Activated CD4-positive, alpha-beta T cell treated with anti-CD3 and anti-CD28 coated beads, Interleukin-2, amount 50 U/mL, for 1 hour (primary cell): ENCODE measurements at places on chromosomes 6 and 20.

- DNase-seq: no peak
These were observed 190.0 kb upstream of the COL21A1 start for GRCh38 chr6:56437171-56437900.

- no peak for DNase-seq
These were observed 545.6 kb downstream of the BMP2 start for GRCh38 chr20:7313047-7313446.

DNA sequence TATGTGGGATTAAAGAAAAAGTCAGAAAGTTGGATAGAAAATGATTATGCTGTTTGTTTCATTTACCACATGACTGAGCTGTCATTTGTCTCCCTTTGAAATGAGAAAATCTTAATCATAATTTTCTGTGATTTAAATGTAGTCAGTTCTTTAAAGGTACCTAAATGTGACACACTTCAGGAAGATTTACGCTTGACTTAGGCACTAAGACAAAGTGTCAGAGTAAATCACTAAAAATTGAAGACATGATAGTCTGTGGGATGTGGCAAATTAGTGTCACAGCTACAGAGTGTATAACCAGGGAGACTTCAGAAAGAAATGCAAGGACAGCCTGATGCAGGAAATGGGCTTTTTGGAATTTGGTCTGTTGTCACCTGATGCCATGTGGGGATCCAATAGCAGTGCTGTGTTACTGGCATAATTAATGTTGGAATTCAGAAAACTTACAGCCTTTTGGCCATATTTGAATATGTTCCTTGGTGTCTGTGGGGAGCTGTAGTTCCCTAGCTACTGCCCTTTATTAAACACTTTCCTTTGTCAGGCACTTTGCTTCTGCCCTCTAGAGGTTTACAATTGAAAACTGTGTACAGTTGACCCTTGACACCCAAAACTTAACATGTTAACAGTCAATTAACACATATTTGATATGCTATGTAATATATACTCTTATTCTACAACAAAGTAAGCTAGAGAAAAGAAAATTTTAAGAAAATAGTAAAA, 493.8 kb downstream of the UTRN start:
- DNase-seq: no peak

GRCh38 chr6:162942866-162943265, 215.1 kb downstream of the PACRG start:
- no peak for DNase-seq

DNA sequence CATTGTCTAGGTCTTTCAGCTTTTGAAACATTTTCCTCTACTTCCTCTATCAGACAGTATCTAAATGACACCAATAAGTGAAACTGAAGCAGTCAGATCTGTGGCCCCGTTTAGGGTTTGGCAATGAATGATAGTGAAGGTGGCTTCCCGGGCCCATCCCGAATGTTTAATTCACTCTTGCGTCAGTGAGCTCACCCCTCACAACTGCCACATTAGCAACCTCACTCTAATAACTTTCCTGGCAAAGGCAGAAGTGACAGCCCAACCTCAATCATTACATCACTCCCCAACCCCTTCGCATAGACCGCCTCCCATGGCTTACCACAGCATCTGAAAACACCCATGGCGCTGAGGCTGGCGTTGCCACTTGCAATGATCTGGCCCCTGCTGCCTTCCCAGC, 92.4 kb upstream of the CD83 start:
- no peak for DNase-seq

- no peak for DNase-seq
These were observed 6.0 kb downstream of the GJA1 start for GRCh38 chr6:121441477-121441876.

GRCh38 chr6:151111670-151112069, 128.1 kb upstream of the AKAP12 start:
- DNase-seq: no peak

GRCh38 chr6:49299279-49299678, 163.8 kb downstream of the MMUT start:
- no peak for DNase-seq

- no peak for DNase-seq
These were observed 108.9 kb upstream of the KCNG1 start for GRCh38 chr20:51131811-51132210.

DNA sequence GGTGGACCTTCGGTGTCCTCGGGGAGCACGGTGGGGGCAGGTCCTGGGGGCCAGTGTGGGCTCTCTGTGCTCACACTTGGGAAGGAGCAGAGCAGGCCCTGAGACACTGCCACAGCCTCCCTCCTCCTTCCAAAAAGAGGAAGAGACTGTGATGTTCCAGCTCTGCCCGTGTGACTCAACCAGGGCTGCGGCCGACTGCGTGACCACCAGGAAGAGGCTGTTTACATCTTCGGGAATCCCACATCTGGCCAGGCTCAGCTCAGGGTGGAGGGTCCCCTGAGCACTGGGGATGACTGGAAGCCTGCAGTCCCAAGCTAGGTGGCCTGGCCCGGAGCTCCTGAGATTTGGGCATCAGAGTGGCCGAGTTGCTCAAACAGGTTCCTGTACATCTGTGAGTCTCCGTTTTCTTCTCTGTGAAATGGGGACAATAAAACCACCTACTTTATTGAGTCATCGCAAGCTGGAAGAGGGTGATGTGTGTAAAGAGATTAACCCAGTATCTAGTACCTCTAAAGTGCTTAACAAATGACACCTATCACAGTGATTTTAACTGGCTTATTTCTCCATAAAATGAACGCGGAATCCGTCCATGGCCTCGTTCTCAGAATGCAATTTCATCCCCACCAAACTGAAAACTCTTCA, 242.1 kb downstream of the DLL1 start:
- DNase-seq: no peak

GRCh38 chr6:106783640-106784566, 154.5 kb downstream of the QRSL1 start:
- no peak for DNase-seq

DNA sequence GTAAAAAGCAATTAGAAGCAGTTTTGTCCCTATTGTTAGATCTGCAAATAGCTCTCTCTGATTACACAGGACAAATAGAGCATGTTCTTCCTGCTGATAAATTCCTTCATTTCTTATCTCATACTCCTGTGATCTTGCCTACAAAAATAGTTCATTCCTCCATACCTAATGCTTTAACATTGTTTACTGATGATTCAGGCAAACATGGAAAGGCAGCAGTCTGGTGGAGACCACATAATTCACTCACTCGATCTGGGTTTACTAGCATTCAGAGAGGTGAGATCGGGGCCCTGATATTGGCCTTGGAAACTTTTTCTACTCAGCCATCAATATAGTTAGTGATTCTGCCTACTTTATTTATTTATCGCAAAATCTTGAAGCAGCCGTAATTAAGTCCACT, 20.2 kb downstream of the HLA-DPA1 start:
- DNase-seq: no peak

GRCh38 chr6:144062786-144063185, 32.6 kb downstream of the SF3B5 start:
- DNase-seq: no peak

GRCh38 chr6:121998631-121999030, 400.8 kb upstream of the HSF2 start:
- no peak for DNase-seq

GRCh38 chr6:119121367-119121766, 42.9 kb upstream of the FAM184A start:
- DNase-seq: no peak

- DNase-seq: no peak
These were observed 46.1 kb downstream of the HLA-F start for GRCh38 chr6:29769336-29769735.

DNA sequence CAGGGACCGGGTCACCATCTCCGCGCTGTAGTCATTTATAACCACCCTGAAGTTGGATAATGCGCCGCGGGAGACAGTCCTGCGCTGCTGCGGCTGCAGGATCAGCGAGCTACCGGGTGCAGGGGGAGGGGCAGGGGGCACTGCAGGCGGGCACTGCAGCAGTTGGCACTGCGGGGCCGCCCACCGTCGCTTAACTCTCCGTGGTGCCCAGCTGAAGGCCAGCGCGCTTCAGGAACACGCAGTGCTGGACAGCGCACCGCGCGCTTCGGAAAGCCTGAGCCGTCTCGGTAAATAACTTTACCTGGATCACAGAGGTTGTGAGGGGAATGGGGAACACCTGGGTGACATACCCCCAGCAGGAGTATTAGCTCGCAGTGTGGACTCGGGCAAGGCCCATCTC, 12.4 kb upstream of the LRFN2 start:
- no peak for DNase-seq

DNA sequence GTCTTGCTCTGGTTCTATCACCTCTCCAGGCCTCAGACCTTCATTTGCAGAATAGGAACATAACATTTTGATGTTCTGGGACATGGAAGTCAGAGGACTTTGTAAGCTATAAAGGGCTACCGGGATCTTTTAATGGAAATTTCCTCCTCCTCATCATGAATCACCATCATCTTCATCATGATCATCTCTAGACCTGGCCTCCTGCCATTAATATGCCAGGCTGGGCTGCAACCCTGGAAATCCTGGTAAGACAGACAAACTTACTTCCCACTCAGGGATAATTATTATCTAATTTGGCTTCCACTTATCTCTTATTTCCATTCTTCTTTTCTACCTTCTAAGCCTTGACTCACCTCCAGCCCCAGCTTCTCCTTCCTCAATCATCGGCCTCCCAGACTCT, 41.0 kb upstream of the MRPS18A start:
- DNase-seq: no peak

GRCh38 chr6:93337014-93337413, 82.3 kb downstream of the EPHA7 start:
- DNase-seq: no peak

GRCh38 chr20:44536175-44536574, 14.3 kb upstream of the SERINC3 start:
- DNase-seq: no peak

DNA sequence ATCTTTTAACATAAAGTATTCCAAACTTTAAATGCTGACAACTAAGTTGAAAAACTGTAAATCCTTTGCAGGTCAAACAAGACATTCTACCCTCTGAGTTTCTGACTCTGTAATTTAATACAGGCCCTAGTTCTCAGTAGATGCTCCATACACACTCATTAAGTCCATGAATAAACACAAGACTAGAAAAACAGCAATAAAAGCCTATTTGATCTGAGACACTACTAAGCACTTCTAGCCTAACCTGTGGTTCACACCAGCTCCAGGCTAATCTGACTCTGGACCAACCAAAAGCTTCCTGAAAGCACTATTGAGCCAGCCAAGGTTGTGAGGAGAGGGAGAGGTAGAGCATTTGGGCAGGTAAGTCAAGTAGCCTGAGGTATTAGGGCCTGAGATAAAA, 103.9 kb downstream of the EPM2A start:
- DNase-seq: no peak

- DNase-seq: no peak
These were observed 52.9 kb downstream of the TRMT11 start for GRCh38 chr6:126039284-126039683.

DNA sequence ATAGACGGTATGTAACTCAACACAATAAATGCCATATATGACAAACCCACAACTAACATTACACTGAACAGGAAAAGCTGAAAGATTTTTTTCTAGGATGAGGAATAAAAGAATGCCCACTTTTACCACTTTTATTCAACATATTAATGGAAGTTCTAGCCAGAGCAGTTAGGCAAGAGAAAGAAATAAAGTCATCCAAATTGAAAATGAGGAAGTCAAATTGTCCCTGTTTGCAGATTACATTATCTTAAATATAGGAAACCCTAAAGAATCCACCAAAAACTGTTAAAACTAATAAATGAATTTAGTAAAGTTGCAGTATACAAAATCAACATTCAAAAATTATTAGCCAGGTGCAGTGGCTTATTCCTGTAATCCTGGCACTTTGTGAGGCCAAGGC, 24.6 kb upstream of the ADGB start:
- no peak for DNase-seq

DNA sequence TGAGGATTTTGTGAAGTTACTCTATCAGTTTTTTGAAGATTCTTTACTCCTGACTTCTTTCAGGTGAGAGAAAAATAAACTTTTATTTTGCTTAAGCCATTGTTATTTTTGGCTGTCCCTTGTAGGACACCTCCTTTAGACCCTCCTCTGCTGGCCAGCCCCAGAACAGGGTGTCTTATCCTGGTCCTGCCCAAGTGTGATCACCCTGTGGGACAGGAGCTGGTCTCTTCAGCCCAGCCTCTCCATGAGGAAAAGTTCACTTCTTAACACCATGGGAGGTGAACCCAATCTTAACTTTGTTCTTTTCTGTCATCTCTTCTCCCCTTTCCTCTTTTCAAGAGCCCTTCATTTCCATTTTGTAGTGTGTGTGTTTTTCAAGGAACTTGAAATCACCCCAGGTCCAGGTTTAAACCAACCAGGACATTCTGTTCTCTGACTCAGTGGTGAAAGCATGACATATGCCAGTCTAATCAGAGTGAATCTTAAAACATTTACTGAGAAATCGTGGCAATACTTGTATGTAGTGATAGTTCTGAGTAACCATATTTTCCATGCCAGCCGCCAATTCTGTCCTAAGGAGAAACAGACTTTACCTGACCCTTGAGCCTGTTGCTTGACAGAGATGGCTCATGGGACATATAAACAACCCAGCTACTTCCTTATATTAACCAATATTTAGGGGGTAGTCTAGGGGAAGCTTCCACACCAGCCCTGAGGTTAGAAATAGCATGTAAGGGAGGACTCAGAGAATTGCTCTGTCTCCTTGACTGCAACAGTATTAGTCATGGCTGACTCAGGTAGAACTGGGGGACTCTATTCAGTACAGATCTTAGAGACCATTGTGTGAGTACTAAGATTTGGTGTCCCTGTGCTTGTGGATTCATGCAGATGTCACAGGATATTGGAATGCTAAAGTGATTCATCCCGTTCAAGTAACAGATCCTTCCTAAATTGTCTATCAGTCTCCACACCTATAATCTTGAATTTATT, 48.8 kb downstream of the FLRT3 start:
- no peak for DNase-seq

DNA sequence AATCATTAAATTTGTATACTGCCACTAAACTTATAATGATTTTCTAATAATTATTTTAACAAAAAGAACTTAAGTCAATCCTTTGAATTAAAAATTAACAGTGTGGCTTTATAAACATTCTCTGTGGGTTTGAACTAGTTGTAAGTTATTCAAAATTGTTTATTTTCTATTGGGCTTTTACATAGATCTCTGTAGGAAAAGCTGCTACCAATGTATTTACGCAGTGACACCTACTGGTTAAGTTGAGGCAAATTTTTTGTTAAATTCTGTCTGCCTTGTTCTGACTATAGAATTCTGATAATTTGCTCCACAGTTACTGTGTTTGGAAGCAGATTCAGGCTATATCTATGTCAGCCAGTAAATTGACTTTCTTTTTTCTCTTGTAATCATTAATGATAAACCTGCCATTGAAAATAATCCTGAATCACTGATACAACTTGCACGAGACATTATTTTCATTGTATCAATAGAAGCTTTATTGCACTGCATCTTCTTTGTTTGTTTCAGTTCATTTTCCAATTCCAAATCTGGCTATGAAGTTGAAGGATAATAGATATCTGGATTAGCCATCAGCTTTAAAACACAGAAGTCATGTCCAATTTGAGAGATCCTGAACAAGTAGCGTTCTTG, 66.0 kb upstream of the UTRN start:
- no peak for DNase-seq
